ENCODE measurements at places on chromosomes 6 and 20.

DNA sequence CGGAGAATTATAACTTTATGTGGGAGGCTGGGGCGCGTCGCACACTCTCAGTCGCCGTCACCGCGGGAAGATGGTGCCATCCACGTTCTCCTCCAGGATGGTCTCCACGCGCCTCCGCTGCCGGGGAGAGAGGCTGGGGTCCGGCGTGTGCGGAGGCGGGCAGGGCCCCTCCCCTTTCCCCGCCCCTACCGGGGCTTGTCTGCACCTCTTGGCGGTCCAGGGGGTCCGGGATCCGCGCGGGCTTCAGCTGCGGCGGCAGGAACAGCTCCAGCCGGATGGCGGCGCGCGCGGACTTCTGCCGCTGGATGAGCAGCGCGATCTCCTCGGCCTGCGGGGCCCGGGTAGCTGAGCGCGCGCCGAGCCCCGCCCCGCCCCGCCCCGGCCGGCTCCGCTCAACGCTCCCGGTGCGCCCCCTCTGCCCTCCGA is 807 bp downstream of the LKAAEAR1 start:
- peak; percentile 17 for DNase-seq

GRCh38 chr20:48750941-48751635 is 76.7 kb downstream of the PREX1 start:
- no peak for DNase-seq

GRCh38 chr6:8014947-8015346 is 49.2 kb downstream of the BLOC1S5 start:
- DNase-seq = no peak

GRCh38 chr20:22586645-22587310 is 2.4 kb upstream of the FOXA2 start:
- DNase-seq = no peak

- no peak for DNase-seq
Observed at GRCh38 chr6:157193443-157193996, 129.8 kb downstream of the TMEM242 start.

DNA sequence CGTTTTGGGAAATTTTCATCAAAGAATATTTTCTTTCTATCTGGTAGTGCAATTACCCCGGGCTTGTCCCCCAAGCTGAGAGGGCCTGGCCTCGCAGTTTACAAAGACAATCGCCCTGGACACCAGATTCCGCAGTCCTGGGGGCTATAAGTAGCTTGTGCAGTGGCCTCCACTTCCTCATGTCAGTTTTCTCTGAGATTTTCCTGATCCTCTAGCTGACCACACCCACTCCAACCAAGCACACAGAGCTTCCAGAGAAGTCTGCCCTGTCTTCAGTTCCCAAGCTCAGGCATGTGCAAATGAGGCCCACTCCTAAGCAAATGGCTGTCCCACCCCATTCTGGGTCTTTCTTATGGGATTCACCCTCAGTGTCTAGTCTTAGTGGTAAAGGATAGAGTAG is 245.3 kb downstream of the MAFB start:
- no peak for DNase-seq

DNA sequence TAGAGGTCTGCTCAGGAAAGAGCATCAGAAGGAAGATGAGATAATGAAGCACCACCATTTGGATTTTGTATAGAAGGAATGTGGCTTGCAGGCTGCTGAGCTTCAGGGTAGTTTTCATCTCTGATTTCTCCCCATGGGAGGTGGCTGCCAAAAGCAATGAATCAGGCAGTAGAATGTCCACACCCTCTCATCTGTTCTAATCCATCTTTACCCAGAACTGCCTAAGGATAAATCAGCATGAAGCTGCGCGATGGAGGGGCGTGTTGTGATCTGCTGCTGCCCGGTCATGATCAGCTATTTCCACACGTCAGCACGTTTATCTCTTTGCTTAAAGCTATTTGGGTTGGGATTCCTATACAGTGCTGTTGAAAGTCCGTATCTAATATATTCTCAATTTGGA is 295.4 kb downstream of the FOXA2 start:
- no peak for DNase-seq

GRCh38 chr6:50889497-50889896 is 70.8 kb downstream of the TFAP2B start:
- no peak for DNase-seq

GRCh38 chr6:34986845-34987246 is 97.8 kb downstream of the ANKS1A start:
- peak; percentile 50 for DNase-seq

DNA sequence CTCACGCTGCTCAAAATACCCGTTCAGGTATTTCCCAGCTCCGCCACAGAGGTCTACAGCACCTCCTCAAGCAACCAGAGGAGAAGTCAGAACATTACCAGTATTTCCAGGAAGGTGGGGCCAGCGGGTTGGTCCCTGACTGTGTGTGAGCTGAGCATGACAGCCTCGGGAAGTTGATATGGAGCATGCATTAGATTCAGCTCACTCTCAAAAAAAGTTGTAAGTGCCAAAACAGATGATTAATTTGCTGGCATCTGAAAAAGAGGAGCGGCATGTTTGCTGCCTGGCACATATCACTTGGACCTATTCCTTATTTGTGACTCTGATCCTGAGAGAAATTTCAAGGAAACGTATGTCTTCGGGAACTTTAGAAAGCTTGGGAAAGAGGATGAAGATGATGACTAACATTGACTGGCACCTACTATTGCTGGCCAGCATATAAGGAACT is 32.3 kb downstream of the ELOVL2 start:
- no peak for DNase-seq

DNA sequence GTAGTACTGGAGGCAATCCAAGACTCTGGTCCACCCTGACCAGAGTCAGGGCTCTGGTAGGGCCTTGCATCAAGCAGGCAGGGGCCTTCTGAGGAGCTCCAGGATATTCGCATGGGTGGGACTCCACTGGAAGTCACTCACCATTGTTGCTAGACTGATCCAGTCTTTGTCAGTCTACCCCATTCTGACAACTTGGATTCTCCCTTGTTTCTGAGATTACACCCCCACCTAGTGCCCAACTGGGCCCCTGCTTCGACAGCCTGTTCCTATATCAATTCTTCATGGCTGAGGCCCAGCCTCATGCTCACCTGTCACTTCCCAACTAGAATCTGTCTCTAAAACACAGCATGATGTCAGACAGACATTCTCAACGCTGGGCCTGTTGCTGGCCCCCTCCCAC is 5.2 kb downstream of the SLC35D3 start:
- no peak for DNase-seq

DNA sequence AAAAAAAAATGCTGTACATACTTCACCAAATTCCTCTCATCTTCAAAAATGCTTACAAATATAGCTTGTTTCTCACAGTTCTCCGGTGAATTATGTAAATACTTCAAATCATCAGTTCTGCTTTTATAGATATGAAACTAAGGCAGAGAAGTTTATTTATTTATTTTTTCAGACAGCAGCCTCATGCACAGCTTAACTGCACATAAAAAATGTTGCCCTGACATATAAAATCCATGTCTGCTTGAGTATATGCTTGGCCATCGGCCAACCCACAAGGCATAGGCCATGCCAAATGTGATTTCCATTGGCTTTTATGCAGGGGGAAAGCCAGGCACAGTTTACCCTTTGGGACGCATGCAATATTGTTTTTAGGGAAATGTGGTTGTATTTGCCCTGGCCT is 57.3 kb upstream of the PHACTR2 start:
- DNase-seq = peak; percentile 29

DNA sequence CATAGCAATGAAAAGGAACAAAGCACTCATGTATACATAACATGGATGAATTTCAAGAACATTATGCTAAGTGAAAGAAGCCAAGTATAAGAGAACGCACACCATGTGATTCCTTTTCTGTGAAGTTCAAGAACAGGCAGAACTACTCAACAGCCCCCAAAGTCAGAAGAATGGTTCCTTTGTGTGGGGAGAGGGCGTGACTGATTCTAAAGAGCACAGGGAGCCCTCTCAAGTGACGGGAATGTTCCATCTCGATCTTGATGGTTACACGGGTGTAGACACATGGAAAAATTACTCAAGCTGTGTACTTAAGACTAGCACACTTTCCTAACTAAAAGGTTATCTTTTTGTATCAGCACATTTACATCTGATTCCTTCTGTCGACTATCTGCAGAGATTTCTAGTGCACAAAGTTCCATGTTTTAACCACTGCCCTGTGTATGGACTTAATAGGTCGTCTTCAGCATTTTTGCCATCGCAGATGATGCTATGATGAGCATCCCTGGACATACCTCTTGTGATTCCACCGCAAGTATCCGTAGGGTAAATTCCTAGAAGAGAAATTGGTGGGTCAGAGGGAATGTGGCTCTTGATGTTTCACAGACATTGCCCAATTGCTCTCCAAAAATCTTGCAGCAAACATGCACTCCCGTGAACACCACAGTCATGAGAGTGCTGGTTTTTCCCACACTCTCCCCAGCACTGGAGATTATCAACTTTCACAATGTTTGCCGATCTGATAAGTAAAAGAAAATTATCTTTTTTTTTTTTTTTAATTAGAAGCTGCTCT is 279.3 kb downstream of the BMP7 start:
- DNase-seq = no peak

- DNase-seq = no peak
Observed at GRCh38 chr20:17594443-17594842, 24.6 kb downstream of the DSTN start.

- no peak for DNase-seq
Observed at GRCh38 chr6:26241033-26241895, 123.7 kb upstream of the BTN3A2 start.

DNA sequence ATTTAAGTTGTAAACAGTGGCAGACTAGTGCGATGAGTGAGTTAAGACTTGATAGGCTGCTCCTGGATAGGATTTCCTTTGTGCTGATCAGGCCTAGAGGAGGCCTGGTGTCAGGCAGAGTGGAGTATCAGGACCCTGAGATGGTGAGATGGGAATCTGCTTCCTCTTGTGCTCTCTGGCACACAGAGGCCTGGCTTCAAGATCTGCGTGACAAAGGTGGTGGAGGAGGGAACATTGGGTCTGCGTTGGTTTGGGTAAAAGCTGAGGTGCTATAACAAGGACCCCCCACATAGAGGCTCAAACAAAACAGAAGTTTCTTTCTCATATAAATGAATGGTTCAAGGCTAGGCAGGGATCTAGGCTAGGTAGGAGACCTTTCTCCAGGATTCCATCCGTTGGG is 20.3 kb downstream of the SCAND1 start:
- DNase-seq = no peak

GRCh38 chr6:102686461-102686860 is 1293.0 kb downstream of the GRIK2 start:
- DNase-seq = no peak

GRCh38 chr6:21438986-21439352 is 154.6 kb upstream of the SOX4 start:
- DNase-seq = no peak

DNA sequence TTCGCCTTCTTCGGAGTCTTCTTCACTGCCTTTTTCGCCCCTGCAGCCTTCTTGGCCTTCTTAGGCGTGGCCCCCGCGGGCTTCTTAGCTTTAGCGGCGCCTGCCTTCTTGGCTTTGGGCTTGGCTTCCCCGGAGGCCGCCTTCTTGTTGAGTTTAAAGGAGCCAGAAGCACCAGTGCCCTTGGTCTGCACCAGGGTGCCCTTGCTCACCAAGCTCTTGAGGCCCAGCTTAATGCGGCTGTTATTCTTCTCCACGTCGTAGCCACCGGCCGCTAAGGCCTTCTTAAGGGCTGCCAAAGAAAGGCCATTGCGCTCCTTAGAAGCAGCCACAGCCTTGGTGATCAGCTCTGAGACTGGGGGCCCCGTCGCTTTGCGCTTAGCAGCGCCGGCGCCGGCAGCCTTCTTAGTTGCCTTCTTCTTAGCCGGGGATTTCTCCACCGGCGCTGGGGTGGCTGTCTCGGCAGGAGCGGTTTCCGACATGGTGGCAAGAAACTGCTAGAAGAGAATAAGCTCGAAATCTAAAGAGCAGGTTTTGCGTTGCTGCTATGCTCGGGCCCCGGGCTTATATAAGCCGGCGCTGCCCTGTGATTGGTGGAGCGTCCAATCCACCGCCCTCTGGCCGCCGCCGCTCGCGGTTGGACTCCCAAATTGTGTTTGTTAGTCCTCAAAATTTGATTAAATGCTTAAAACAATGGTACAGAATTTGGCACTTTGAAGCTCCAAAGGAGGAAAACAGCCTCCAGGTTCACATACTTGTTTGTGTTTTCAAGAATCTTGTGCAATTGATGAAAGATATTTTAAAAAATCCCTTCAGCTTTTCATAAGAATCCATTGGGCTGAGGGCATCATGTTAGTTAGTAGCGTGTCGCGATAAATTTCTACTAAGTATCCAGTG is 44.9 kb downstream of the OR2B2 start:
- peak; percentile 37 for DNase-seq

DNA sequence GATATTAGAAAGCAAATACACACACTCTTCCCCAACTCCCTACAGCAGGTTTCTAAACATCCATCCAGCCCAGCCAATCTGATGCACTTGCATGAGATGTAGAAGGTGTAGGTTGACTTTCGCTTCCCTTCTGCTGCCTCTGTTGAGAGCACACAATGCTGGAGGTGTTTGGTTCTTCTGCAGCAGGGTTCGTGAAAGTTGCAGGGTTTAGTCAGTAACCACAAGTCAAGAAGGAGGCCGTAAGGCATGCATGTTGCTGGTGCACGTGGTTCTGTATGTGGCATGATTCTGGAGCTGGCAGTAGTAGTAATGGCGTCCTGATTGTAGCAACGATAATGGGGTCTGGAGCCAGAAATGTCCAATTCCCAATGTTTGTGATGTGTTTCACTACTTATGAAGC is 53.0 kb downstream of the DEK start:
- no peak for DNase-seq

DNA sequence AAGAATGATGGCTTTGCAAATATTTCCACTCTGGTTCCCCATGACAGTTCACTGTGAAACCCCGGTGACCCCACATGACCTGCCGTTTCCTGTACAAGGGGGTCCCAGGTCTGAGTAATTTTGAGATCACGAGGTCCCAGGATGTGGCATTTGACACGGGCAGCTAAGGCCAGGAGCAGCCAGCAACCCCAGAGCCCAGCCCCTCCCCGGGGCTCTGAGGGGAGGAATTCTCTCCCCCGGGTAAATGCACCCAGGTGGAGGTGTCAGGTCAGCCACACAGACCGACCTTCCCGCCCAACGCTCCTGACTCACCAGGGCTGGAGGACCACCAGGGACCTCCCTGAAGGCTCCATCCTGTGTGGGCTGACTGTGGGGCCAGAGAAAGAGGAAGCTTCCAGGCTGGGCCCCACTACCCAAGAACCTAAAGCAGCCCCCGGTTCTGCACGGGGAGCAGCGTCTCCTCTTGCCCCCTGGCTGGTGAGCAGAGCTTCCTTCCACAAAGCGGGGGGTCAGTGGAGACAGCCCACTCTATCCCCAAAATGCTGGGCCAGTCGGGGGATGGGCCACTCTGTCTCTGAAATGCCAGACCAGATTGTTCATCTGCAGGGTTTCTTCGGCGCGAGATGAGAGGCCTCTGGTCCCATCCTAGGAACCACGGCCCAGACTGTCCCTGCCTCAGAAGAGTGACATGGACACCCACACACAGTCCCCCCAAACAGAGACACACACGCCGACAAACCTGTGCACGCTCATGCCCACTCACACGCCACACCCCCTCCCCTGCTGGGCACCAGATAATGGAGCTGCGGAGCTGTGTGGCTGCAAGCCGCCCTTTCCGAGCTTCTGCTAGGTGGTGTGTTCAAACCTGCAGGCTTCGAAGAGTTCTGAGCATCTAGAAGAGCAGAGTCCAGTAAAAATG is 23.4 kb upstream of the SLCO4A1 start:
- DNase-seq = no peak

GRCh38 chr6:106847116-106847515 is 127.4 kb downstream of the CD24 start:
- no peak for DNase-seq

GRCh38 chr6:117463762-117464665 is 18.5 kb upstream of the DCBLD1 start:
- DNase-seq = no peak

- no peak for DNase-seq
Observed at GRCh38 chr6:334536-335510, 42.5 kb downstream of the DUSP22 start.

- DNase-seq = no peak
Observed at GRCh38 chr6:118889163-118889562, 4.8 kb upstream of the ASF1A start.

Data from fibroblast of skin of left biceps (primary cell).